RWPE2 (cell line): ENCODE measurements at places on chromosomes 2 and 18.

DNA sequence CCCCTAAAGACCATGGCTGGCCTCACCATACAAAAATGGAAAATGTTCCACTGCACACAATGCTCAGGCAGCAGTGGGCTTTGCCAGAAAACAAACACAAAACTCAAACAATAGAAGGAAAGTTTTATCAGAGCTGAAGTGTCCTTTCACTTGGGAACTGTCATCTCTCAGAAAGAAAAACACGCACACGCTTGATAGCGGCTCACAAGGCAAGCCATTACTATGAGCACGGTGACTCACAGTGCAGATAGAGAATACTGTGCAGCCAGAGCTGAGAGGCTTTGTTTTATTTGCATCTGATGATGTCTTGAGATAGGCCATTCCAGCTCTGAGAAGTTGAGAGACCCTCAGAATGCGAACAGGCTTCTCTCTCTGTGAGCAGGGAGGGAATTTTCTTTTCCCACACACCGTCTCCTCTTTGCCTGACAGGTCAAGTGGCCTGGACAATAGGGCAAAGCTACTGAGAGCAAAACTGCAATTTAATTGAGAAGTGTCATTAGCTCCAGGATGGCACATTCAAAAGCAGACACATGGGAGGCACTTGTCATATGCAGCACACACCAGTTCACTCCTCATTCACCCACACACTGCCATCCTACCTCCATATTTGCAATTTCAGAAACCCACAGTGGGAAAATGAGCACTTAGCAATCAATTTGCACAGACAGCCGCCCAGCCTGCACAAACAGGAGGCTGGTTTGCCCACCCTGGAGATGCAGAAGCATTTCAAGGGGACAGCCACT is 236.6 kb downstream of the SS18 start:
- DNase-seq: no peak

GRCh38 chr2:172340394-172340793 is 87.0 kb upstream of the ITGA6 start:
- DNase-seq: no peak

- no peak for DNase-seq
Observed at GRCh38 chr2:27227501-27227900, 10.3 kb downstream of the CAD start.

- no peak for DNase-seq
Observed at GRCh38 chr2:69298261-69298660, 88.8 kb downstream of the GFPT1 start.

- DNase-seq: no peak
Observed at GRCh38 chr2:169365029-169365480, 2.7 kb upstream of the LRP2 start.

DNA sequence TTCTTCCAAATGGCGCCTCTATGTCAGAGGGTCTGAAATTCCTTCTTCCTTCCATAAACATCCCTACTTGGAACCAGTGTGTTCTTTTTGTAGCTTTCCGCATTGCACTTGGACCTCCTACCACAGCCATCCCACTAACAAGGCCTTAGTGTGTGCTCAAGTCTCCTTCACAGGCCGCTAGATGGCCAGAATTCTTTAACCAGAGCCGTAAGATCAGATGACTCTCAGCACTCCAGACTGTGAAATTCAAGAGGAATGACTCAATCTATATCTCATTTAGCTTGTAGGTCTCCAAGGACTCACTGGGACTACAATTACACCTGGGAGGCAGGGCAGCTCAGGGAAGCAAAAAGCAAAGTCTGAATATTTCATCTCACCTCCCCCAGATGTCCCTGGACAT is 298.9 kb downstream of the EIPR1 start:
- no peak for DNase-seq

DNA sequence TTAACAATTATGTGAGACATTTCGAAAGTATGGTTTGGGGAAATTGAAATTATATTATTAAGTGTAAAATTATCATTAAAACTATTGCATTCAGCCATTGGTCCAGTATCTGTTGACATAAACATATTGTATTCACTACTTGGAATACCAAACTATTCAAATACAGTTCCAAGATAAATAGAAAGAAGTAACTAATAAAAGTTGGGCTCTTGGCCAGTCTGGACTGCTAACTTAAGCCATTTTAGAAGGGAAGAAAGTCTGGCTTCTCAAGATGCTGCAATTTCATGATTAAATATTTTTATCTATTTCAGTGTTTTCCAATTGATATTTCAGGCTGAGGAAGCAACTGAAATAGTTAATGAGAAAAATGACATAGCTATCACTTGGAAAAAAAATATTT is 109.8 kb upstream of the CHRNA1 start:
- no peak for DNase-seq

- no peak for DNase-seq
Observed at GRCh38 chr2:239516954-239517305, 116.1 kb upstream of the HDAC4 start.

DNA sequence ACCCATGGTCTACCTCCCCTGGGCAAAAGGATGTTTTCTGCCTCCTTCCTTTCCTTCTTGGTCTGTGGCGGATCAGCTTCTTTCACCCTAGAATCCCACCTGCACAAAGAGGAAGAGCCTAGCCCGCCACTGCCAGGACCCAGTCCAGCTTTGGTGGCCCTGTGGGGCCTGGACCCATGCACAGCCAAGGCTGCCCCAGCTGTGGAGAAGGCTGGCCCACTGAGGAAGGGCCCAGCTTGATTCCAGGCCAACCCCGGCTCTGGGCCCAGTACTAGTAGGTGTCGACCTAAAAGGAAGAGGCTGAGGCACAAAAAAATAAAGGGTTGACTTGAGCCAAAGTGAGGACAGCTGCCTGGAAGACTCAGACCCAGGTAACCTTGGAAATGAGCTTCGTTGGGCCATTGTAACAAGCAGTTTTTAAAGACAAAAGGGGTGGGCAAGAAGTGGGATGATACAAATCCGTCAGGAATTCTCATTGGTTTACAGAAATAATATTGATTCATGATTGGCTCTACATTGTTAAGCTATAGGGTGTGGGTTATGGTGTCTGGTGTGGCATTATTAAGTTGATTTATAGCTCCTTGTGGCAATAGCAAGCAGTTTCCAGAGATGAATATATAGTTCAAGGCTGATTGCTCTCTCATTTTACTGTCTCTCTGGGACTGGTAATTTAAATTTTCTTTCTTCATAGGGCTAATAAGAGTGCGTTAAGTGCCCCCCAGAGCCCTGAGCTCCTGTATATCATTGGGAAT is 29.8 kb upstream of the MAL start:
- no peak for DNase-seq

GRCh38 chr2:2286592-2286991 is 44.5 kb downstream of the MYT1L start:
- no peak for DNase-seq

GRCh38 chr2:241773511-241774418 is 2.9 kb upstream of the GAL3ST2 start:
- DNase-seq: peak; percentile 48

- no peak for DNase-seq
Observed at GRCh38 chr2:28668880-28669279, 82.8 kb upstream of the PPP1CB start.

DNA sequence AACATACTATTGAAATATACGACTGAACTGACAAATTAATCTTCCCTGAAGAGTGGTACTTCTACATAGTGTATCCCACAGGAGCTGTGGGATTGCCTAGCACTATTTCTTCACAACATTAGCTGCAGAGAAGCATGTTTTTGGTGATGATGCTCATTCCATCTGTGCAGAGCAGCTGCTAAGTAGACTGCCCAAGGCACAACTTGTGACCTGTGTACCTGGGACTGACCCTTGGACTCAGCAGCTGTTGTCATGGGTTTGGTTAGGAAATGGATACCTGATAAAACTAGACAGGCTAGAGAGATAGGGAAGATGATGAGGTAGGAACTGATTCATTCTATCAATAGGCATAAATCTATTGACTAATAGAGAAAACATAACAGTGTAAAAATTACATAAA is 1204.0 kb downstream of the DSC3 start:
- DNase-seq: no peak

DNA sequence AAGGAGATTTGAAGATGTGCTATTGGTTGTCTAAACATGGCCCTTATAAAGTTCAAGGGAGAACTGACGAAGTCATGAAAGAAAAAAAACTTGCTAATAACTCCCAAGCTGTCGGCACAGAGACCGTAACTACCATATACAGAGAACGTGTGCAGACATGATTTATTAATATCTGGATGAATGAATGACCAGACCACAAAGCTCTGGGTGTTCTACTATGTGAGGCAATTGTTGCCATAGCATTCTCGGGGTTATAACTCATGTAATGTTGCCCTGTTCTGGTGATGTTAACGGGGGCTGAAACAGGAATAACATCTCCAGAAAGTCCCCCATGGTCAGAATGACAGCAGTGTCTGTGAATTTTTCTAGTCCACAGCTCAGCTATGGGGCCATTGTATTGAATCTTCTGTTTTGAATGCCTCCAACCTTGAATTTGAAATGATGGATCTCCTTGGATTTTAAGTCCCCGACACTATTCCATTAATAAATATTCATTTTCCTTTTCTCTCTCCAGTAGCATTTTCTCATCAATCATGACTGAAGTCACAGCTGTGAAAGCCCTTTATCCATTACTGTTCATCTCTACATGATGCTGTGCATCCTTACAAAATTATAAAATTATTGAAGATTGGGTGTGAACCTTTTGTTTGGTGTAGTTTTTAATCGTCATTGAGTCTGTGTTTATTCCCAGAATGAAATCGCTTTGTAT is 483.4 kb upstream of the KLHL29 start:
- DNase-seq: no peak

GRCh38 chr2:74198023-74198460 is 373 bp upstream of the MTHFD2 start:
- no peak for DNase-seq

- DNase-seq: no peak
Observed at GRCh38 chr2:2229626-2230432, 101.2 kb downstream of the MYT1L start.

DNA sequence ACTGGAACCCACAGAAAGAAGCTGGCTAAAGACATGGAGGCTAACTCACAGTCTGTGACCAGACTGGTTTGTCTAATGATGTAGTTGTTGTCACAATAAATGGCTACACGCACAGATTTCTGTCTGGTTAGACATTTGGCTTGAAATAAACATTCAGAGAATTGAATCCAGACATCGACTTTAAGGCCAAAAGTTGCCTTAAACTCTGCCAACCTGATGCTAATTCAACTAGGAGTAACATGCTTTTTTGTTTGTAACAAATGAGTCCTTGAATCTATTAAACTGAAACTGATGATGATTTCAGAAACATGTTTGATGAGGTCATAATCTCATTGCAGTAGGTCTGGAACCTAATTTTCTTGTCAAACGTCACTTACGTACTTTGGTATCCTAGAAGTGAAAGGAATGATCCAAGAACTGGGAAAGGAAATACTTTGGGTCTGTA is 123.8 kb downstream of the ERBB4 start:
- DNase-seq: no peak

DNA sequence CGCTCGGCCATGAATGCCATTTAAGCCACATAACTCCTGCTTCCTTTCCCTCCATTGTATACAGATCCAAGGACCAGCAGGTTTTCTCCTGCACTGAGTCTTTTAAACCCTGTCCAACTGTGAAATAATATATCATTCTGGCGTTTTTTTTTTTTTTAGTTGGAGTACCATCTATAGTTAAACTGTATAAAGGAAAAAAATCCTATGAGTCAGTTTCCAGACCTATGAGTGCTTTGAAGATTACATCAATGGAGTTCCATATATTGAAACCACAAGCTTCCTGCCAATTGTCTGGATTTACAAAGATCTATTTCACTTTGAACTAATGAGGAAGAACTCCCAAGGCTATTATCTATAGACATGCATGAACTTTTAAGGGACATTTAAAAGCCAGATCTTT is 2.4 kb upstream of the MALT1 start:
- no peak for DNase-seq

GRCh38 chr18:9334329-9334972 is at the start of gene TWSG1:
Gene TWSG1, plus strand, starts transcription at chr18:9334773. Its CDS starts 2,457 bp downstream, at chr18:9337230.
- DNase-seq: peak; percentile 93

DNA sequence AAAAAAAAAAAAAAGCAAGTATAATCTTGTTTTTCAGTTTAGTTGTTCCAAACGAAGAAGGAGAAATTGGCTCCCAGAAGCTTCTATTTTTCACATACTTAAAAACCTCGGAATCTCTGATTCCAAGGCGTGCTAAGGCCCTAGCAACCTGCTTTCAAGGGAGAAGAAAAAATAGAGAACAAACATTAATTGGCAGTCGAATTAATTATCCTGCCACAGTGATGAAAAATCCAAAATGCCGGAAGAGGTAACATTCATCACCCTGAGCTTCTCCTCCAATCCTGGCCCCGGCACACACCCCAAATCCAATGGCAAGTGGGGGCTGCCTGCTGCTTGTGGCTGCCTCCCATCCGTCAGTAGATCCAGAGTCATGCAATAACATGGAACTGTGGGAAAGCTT is 250.2 kb upstream of the CHAC2 start:
- no peak for DNase-seq

- no peak for DNase-seq
Observed at GRCh38 chr18:37420315-37420880, 145.2 kb downstream of the CELF4 start.

- no peak for DNase-seq
Observed at GRCh38 chr2:208565690-208566416, 159.3 kb downstream of the PTH2R start.

- DNase-seq: no peak
Observed at GRCh38 chr18:30623401-30624065, 419.0 kb downstream of the DSC3 start.

DNA sequence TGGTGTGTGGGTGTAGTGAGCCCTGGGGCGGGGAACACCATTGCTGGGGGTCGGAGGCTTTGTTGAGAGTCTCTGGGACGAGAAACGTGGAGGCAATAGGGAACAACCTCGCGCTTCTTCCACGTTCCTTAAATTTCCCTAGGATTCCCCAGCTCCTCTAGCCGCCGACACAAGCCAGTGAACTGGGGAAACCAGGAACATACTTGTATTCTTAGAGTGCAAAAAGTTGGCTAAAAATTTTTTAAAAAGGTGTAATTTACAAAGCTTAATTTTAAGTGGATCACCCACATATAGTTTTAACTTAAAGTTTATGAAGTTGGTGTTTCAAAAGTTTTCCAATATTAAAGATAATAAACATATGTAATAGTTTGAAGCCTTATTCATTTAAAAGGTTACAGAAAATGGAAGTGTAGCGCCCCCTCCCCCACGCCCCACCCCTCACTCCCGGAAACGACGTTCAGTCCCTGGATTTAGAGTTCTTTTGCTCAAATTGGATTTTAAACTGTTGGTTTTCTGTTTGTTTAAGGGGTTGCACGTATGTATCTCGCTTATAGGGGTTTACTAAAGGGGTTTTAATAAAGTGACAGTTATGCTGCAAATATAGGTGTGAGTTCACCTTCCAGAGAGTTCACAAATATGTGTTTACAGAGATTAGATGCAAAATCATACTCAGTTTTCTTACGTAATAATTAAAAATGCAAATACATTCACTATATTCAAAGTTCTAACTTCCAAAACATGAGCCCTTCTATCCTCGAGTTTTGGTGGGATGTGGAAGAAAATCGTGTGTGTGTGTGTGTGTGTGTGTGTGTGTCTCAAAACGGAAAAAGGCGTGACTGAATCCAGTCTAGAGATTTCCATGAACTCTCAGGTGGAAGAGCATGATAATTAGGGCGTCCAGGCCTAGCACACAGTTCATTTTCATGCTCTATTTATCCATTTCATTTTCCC is 872 bp downstream of the DSG2 start:
- DNase-seq: no peak

GRCh38 chr18:74264303-74265020 is 27.3 kb downstream of the CYB5A start:
- DNase-seq: no peak

- no peak for DNase-seq
Observed at GRCh38 chr18:6039055-6039454, 143.7 kb upstream of the TMEM200C start.
